ENCODE measurements at places on chromosomes 4 and X.

DNA sequence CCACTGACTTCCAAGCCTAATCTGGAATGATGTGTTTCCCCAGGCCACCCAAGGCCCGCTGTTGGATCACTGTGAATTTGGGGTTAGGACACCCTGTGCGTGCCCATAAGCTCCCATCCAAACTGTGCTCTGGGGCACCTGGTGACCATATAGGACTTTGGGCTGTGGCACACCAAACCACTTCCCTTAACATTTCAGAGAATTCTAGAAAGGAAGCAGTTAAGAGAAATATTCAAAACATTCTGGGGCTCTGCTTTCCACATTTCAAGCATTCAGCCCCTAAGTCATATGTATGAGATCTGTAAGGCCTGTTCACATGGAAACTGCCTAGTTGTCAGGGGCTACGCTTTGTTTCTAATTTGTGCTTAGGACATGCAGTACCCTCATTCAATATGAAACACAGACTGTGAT lies 14.4 kb downstream of the VGLL1 start:
- DNase-seq = no peak

DNA sequence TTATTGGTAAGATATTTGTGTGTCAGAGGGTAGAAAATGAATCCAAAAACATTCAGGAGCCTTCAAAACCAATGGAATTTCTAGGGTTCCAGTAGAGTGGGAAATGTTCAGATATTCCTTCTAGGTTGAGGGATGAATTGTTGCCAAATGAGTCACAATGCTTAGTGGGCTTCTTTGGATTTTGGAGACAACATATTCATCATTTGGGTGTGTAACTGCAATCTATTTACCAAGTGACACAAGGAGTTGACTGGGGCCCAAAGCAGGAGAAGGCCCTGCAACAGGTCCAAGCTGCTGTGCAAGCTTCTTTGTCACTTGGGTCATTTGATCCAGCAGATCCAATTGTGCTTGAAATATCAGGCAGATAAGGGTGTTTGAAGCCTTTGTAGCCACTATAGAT lies 551.5 kb upstream of the PITX2 start:
- no peak for DNase-seq

GRCh38 chrX:109187473-109188168 lies 294.3 kb downstream of the GUCY2F start:
- DNase-seq = no peak

DNA sequence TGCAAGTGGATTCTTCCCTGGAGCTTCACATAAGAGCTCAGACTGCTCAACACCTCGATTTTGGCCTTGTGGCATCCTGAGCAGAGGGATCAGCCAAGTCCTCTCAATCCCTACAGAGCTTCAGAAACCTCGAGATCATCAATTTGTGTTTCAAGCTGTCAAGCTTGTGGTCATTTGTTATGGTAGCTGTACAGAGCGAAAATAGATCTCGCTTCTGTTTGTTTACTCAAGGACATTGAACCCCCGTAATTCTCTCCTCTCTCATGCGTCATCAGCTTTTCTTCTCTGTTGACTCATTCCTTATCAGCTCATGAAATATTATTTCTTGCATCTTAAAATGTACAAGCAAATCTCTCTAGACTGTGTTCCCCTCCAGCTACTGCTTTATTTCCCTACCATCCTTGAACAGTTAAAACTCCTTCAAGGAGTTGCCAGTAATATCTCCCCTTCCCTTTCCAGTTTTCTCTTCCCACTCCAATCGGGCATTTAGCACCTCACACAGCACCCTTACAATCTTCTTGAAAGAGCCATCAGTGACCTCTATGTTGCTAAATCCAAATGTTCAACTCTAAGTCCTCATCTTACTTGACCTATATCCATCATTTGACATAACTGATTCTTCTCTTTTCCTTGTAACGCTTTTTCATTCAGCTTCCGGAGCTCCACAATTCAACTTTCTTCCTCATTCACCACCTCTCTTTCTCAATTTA lies 106.2 kb upstream of the FAT1 start:
- no peak for DNase-seq

GRCh38 chr4:147768113-147768512 lies 36.2 kb downstream of the ARHGAP10 start:
- DNase-seq = no peak
